ENCODE measurements at places on chromosomes 2 and 18.

DNA sequence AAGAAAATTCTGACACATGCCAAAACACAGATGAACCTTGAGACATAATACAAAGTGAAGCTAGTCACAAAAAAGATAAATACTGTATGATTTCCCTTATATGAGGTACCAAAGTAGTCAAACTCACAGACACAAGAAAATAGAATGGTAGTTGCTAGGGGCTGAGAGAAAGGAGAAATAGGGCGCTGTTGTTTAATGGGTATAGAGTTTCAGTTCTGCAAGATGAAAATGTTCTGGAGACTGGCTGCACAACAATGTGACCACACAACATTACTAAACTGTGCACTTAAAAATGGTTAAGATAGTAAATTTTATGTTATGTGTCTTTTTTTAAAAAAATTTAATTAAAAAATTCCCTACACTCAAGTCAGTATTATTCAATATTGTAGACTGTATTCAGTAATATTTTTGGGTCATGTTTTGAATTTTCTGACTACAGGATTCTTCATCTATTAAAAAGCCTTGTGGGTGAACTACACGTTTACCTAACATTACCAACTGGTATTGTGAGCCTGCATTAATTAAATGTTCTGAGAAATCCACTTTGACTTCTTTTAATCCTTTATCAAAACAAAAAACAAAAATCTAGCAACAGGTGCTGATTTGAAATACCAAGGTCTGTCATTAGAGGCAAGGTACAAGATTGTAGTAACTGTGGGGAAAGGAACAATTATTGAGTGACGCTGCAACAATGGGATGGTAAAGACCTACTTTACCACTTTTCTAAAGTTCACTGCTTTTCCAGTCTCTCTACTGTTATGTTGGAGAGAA is 140.8 kb upstream of the ZFP36L2 start:
- peak; percentile 68 for DNase-seq

- no peak for DNase-seq
Observed at GRCh38 chr2:169090133-169090820, 20.9 kb downstream of the DHRS9 start.

GRCh38 chr2:226658555-226658954 is 141.1 kb downstream of the IRS1 start:
- no peak for DNase-seq

GRCh38 chr2:60070196-60070595 is 483.3 kb downstream of the BCL11A start:
- no peak for DNase-seq

DNA sequence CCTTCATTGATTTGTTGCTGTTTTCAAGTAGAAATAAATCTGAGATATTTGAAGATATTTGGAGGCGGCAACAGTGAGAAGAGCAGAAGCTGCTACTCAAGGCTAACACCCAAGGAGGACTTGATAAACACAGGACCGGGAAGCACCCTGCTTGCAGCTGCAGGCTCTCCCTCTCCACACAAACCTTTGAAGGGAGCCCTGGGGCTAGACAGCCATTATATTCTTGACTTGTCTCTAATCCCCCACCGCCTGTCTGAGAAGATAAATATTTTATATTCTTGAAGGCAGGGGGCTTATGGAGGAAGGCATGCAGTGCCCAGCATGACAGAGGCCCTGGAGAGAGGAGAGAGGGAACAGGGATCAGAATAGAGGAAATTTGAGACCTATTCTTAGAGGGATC is 50.9 kb upstream of the SMAD2 start:
- no peak for DNase-seq

DNA sequence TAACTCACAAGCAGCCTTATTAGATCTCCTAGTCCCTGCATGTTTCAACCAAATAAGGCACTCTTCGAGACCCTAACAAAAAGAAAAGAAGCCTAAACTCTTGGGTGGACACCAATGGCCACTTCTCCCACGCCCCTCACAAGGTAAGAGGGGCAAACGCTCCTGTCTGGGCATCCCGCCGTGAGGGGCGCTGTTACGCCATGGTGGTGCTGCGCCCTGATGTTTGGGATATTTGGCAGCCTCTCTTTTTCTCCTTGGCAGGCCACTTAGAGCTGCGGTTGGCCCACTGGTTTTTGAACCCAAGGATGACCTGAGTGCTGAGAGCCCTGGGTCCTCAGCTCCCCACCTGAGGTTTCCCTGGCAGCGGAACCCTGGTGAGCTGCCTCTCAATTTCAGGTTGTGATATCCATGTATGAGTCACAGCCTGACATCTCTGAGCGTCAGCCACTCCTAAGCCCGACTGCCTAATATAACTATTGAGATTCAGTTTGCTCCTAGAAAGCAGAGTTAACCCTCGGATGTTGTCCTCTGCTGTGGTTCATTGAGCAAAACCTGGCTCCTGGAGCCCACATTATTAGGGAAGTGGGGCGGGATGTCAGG is 103.3 kb downstream of the COL6A3 start:
- DNase-seq = no peak

- no peak for DNase-seq
Observed at GRCh38 chr18:8928847-8929780, 173.4 kb upstream of the NDUFV2 start.

GRCh38 chr2:8566155-8566670 is 115.6 kb upstream of the ID2 start:
- DNase-seq = no peak

DNA sequence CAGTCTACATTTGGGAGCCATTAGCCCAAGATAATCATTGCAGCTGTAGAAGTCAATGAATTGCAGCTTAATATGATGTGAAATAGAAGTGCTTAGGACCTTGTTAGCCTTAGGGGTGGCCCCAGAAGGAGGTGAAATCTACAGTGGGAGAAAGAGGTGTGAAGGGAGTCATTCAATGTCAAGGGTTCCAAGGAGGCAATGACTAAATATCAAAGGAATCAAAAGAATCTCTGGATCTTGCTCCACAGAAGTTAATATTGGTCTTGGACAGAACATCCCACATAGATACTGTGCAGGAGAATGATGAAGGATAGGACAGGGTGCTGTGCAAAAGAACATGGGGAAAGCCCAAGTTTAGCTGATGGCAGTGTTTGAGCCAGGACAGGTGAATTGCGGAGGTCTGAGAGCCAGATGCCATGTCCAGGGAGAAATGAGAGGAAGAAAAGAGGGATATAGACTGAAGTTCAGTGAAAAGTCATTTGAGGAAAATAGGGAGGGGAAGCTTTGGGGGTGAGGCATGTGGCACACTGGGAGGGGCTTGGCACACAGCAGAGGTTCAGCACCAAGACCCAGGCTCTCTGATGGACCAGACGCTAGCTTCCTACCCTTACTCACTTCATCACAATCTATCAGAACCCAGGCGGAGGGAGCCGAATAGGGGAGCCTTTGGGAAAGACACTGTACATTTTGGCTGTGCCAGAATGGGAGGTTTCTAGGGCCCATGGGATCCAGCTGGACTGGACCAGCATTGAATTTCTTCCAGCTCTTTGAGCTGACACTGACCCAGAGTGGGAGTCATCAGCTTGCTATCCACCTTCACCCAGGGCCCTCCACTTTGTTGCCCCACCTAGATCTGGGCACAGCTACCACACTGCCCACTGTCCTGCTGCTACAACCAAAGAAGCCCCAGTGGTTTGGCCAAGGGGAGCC is 2.2 kb downstream of the IL1F10 start:
- DNase-seq = peak; percentile 50

DNA sequence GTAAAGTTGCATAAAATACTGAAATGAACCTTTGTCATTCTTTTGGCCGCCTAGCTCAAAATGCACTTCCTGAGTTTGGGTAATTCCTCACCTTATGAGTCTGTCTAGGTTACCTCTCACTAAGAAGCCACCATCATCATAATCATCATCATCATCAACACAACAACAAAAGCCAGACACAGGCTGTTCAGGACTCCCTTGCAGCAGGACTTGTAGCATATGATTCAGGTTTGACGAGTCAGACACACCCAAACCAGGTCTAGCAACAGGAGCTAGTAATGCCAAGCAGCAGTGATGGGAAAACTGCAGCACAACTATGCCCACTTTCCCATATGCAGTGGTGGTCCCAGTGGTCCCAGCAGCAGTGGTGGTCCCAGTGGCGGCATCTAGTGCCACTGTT is 2.8 kb upstream of the SGO2 start:
- DNase-seq = no peak

DNA sequence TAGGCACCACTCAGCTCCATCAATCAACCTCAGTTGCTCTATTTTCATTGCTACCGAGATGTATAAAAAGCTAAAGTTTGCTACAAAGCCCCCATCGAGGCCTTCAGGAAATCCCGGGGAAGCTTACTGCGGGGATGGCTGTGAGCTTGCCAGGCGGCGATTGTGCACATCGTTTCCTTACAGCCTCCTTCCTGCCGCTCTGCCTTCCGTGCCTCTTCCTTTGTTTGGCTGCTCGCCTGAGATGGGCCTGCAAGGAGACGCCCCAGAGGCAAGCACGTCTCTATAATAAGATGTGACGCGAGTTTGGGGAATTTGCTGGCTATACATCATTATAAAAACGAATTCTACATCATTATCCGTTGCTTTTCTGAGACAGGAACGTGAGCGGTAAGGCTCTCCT is 41.6 kb downstream of the DHRS9 start:
- no peak for DNase-seq

DNA sequence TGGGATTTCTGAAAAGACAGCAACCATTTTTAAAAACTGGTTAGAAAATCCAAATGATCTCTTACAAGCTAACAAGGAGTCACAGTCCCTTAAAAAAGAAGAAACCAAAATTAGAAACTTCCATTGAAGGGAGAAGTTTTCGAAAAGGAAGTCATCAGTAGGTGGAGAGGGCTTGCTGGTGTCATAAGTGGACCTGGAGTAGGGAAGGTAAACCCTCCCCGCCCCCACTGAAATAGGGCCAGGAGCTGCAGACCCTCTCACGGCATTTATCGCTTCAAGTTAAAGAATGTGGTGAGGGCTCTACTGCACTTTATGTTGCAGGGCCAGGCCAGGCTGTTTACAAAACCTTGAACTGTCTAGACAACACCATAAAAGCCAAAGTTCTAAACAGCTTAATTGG is 2.9 kb downstream of the HOXD11 start:
- DNase-seq = no peak

DNA sequence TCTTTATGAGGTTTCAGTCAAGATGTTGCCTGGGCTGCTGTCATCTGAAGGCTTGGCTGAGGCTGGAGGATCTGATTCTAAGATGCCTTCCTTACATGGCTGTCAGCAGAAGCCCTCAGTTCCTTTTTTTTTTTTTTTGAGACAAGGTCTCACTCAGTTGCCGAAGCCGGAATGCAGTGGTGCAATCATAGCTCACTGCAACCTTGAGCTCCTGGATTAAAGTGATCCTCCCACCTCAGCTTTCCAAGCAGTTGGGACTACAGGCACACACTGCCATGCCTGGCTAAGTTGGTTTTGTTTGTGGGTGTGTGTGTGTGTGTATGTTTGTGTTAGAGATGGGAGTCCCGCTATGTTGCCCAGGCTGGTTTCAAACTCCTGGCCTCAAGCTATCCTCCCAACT is 13.1 kb upstream of the SLC35F5 start:
- no peak for DNase-seq

DNA sequence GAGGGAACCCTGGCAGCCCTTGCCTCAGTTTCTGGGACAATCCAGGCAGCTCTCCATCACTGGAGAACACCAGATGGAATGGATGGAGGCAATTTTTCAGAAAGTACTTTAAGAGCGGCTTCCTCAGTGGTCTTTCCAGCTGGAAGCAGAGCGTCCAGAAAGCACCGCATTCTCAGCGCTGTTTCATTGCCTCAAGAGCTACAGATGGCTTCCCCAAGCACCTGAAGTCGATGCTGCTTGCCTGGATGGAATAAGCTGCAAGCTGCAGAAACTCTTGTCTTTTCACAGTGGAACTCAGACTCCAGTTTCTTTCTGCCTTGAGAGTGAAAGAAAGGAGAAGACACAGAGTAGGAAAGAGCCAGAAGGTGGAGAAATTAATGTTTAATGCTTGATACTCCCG is 766.9 kb downstream of the TDRD15 start:
- no peak for DNase-seq

DNA sequence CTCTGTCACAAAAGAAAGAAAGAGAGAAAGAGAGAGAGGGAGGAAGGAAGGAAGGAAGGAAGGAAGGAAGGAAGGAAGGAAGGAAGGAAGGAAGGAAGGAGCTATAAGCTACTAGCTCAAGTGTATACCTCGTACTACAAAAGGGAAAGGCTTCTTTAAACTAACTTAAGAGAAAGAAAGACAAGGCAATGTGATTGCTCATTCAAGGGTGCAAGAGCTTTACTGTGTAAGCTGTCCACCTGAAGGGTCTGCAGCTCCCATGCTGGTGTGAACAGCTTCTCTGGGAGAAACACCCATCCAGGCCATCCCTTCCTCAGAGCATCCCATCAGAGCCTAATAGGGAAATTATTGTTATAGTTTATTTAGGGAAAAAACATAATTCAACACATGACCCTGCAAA is 286.1 kb upstream of the ID2 start:
- no peak for DNase-seq

GRCh38 chr18:47800248-47800647 is 130.2 kb downstream of the SMAD2 start:
- no peak for DNase-seq

GRCh38 chr2:43159797-43160196 is 66.6 kb downstream of the ZFP36L2 start:
- peak; percentile 48 for DNase-seq

Data from renal cortical epithelial cell (primary cell).